ENCODE measurements at places on chromosomes 6 and 20. TPM values are rescaled to one million over a fixed set of nuclear protein-coding genes. Genes with fewer than 3 reads are reported as not detected.

CCN6 gene
- polyA plus RNA-seq, result 2.7 TPM

PDYN gene
- 0.52 TPM for polyA plus RNA-seq

GRCh38 chr20:10863337-10864060, 189.7 kb upstream of the JAG1 start:
- no peak for DNase-seq

DNA sequence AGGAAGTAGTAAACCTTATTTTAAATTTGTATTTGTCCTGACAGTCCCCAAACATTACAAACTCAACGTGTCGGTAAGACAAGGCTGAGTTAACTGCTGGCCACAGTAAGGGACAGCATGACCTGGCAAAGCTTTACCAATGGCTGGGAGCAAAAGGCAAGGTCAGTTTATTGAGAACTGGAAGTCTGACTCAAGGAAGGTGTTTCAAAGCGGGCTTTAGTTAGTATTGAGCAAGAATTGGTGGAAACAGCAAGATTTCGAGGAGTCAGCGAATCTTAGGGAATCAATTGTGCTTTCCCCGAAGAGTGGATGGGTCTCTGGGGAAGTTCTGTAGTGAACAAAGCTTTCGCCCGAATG, 885 bp upstream of the GZF1 start:
- peak; percentile 18 for DNase-seq

GRCh38 chr6:35400901-35401311, 51.2 kb upstream of the FANCE start:
- DNase-seq, result no peak

DNA sequence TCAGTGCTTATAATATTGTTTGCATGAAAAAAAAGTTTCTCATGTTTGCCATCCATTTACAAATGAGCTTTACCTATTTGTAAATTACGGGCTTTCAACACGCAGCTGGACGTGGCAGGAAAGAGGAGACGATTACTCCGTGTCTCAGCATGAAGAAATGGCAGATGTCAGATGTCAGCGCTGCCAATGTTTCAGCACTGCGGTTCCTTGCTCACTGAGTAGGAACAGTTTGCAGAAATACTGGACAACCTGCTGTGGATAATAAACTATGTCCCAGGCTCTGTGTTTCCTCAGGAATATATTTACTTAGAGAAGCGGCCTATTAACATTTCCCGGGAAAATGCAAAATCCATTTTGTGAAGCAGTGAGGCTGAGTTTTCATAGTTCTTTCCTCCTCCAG, 22.7 kb downstream of the RAMACL start:
- no peak for DNase-seq

DNA sequence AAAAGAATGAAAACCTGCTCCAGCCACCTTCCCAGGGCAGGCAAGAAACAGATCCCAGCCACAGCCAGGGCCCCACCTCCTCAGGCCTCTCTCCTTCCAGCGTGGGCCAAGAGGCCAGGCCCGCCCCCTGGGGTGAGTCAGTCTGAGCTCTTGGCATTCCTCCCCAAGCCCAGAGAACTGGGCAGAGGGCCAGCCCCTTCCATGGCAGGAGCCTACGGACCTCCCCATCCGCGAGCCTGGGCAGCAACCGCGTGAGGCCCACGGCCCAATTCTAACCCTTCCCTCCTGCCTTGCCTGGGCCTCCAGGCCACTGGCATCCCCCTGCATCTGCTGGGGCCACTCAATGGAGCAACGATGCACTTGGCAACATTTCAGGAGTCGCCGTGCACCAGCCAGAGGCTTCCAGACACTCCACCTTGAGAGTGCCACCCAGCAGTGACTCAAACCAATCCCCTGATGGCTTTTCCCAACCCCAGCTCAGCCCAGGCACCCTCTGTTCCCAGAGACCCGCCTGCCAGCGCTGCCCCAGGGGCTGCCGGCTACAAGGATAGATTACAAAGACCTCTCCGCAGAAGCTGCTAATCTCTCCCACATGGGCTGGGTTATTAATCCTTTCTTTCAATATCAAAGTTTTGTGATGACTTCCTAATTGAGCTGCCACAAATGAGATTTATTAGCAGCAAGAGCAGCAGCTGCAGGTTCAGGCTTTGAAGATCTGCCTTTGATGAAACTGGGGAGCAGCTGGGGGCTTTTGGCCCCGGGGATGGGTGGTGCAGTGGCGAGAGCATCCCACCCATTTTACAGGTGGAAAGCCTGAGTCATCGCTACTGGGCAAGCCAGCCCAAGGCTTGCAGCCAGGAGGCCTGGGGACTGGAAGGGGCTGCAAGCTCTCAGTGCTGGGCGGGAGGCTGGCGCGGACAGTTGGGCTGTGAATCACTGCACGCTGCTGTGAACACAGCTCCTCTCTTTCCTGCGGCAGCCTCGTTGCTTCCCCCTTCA, 85.7 kb downstream of the NFATC2 start:
- peak; percentile 76 for DNase-seq

DNA sequence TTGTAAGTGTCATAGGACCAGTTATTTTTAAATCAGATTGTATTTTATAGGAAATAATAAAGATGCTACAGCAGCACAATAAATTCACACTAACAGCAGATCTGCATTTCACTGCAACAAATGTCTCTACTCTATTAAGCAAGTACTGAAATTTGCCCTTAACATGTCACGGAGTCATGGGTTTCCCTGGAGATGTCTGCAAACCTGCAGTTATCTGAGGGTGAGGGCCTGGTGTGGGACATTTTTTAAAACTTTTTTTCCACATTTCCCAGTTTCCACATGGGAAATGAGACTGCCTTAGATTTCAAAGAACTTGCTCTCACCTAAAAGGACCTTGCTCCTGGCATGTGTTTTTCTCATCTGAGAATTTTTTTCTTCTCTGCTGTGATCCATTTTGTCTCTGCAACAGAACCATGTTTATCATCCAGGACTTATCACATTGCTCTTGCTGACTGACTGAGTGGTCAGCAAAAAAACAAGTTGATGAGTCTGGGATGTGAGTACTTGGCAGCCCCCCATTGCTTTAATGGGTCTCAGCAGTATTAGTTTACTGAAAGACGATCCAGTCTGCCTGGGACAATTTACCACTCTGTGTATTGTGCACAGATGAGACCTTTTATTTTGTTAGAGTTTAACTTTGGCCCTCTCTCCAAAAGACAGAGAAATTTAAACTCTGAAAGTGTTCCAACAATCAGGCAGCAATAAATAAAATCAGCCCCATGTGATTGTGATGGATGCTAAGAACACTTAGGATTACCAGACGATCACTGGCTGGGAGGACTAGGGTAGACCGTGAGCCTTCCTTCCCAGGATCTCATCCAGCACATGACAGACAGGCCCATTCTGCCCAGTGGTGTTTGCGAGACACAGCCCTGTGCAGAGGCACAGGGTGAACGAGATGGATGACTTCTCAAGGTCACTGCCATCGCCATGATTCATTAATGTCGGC, 268.8 kb downstream of the BTBD9 start:
- peak; percentile 67 for DNase-seq

DNA sequence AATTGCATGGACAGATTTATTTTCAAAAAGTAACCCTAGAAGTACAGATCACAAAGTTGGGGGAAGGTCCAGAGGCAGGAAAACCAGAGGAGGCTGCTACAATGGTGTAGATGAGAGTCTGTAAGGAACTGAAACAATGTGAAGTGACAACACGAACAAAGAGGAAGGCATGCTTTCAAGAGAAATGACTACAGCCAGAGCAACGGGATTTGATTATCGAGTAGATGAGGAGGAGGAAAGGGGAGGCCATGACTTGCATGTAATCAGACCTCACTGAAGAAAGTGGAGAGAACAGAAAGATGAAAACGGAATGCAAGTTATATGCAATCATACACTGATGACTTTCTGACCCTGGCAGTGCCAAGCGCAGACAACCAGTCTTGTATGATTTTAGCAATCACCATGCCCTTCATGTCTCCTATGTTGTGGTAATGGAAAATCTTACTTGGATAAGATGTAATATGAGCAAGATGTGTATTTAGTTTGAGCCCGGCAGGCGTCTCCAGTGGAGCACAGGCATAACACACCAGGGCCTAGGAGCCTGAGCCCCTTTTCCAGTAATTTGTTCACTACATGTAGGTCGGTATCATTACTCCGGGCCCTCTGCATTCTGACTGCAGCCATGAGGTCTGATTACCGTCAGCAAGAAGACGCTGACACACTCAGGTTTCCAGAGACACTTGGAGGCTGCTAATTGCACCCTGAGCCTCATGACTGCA, 34.0 kb upstream of the FAM83C start:
- no peak for DNase-seq

Measured in left kidney (tissue), 8 donors.